Progenitor cell of endocrine pancreas (in vitro differentiated cells): ENCODE measurements at places on chromosomes 1 and 21.

- DNase-seq, result no peak
Measured at GRCh38 chr1:17188217-17188616, 16.7 kb upstream of the PADI1 start.

DNA sequence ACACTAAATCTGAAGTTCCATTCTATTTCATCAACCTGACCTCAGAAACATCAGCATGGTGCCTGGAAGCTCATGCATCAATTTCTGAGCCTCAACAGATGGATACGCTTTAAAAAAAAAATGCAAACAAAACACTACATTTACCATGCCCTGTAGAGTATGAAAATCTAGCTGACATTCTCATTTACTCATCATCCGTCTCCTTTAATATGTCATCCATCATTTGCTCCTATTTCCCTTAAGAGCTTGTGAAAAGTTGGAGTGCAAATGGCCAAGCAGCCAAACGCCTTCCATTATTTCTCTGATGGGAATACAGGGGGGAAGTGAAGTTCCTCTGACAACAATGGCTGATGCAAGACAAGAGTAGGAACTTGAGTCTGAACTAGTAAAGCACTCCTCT lies 295.0 kb downstream of the TGFB2 start:
- no peak for DNase-seq

DNA sequence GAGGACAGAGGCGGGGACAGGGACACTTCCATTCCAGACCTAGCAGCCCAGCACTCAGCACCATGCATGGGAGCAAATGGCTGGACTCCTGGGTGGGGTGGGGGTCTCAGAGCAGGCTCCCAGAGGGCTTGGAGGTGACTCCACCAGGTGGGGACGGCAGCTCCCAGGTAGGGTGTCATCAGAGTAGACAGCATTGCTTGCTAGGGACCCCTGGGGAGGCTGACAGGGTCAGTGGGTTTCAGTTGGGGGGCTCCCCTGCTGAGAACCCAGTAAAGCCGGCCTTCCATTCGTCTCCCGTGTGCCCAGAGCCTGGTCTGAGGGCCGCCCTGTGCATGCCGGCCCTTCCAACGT lies 4.8 kb upstream of the GJC2 start:
- DNase-seq, result no peak

DNA sequence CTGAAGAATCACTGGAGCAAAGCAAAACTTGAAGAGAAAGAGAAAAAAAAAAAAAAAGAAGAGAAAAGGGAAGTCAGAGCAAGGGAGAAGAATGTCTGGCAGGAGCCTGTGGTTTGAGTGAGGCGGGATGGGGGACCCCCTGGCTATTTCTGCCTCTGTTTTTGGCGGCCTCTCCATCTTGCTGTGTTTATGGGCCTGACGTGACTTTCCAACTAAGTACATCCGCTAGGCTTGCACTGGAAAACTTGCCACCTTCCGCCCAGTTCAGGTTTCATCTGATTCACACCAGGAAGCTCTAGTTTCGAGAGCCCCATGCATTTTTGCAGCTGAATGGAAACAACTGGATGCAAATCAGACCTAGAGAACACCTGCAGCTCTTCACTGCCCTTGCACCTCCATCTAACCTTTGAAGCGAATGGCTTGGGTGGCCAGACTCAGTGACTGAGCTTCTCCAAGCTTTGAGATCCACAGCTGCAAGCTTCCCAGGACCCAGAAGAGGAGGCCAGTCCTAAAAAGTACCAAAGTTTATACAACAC lies 28.0 kb downstream of the TBX15 start:
- DNase-seq, result no peak

GRCh38 chr1:26608895-26609294 lies 79.3 kb downstream of the RPS6KA1 start:
- no peak for DNase-seq
